Hematopoietic multipotent progenitor cell treated with erythropoietin and hydrocortisone succinate and interleukin-3 and kit ligand, for 17 days (in vitro differentiated cells): ENCODE measurements at places on chromosomes 2 and 18.

DNA sequence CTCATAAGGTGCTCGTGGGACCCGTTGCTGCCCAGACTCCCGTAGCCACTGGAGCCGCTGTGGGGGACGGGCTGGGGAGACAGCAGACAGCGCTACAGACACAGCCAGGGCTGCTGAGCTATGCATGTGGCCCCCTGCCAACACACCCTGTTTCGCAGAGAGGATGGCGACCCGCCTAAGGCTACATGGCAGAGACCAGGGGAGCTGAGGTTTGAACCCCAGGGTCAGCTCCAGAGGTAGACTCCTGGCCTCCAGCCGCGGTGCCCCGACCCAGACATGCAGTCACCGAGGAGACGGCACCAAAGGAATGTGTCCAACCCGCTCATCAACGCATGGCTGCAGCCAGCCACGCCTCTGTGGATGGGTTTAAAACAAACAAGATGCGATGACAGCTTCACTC is 21.0 kb upstream of the HES6 start:
- no peak for DNase-seq

DNA sequence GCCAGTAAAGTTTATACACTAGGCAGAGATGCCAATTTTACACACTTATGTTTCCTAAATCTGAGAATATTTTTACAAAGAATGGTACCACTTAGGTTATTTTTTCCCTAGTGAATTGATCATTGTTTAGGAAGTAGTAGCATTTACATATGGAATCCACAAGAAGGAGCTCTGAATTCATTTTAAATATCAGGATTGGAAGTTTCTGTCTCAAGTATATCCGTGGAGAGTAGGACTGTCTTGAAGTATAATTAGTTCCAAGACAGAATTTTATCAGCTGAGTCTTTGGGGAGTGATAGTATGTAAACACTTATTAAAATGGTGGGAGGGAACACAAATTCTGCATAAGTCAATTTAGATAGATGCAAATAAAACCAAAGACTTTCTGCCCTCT is 82.3 kb upstream of the FAM98A start:
- DNase-seq = no peak

DNA sequence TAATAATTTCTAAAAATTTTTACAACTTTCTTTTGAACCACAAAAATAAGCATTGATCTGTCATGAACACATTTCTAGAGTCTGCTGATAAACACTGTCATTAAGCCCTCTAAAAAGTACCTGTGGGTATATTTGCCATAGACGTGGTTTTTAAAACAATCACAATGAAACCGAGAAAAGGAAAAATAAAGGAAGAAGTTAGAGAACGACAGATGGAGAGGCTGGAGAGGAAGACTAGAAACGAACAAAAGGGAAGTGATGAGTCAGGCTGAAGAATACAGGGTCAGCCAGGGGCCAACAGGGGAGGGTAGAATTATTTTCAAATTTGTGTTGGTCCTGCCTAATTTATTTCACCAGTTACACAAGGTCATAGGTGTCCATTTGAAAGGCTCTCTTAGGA is 62.0 kb downstream of the MYL12B start:
- no peak for DNase-seq

- no peak for DNase-seq
Observed at GRCh38 chr2:108026092-108026794, 39.9 kb downstream of the SLC5A7 start.

DNA sequence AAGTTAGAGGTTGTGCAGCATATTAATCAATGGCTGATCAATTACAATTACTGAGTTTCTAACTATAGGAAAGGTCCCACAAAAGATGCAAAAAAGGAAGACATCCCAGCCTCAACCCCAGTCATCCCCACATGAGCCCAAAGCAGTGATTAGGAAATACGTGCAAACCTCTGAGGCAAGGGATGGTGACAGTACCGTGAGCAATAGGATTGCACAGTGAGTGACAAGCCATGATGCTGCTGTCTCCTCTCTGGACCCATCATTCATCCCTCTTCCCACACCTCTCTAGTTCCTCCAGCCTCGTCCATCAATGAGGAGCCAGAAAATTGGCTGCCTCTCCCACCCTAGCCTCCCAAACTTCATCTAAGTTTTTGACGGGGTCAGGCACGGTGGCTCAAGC is 4.0 kb upstream of the SLC11A1 start:
- DNase-seq = no peak

DNA sequence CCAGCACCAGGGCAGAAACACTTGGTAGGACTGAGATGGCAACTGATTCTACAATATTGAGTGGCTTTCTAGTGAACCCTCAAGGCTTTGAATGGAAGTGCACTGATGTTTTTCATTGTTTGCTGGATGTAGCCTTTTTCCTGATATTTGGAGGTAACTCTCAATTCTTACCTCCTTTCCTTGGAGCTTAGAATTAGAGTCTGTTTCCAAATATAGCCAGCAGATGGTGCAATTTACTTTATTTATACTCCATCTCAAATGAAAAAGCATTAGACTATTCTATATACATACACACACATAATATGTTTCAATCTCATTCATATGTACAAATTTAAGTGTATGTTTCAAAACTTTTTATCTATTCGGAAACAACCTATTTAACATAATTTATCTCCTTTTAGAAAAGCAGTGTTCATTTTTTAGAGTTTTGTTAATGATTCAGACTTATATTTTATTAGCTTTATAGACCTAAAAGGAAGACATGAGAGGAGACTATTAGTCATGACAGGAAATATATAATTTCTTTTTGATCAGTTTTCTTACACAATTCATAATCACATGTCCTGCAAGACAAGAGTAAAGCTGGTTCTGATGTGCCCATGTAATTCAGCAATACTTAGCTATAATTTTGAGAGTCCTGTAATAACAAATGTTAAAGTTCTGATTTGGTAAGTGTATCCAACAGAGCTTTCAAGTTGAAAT is 124.8 kb downstream of the NUP35 start:
- DNase-seq = no peak

- no peak for DNase-seq
Observed at GRCh38 chr2:202545523-202545922, 89.2 kb upstream of the FAM117B start.

- no peak for DNase-seq
Observed at GRCh38 chr2:182894174-182894573, 27.7 kb upstream of the FRZB start.

- DNase-seq = no peak
Observed at GRCh38 chr2:5587766-5588165, 104.4 kb upstream of the SOX11 start.

DNA sequence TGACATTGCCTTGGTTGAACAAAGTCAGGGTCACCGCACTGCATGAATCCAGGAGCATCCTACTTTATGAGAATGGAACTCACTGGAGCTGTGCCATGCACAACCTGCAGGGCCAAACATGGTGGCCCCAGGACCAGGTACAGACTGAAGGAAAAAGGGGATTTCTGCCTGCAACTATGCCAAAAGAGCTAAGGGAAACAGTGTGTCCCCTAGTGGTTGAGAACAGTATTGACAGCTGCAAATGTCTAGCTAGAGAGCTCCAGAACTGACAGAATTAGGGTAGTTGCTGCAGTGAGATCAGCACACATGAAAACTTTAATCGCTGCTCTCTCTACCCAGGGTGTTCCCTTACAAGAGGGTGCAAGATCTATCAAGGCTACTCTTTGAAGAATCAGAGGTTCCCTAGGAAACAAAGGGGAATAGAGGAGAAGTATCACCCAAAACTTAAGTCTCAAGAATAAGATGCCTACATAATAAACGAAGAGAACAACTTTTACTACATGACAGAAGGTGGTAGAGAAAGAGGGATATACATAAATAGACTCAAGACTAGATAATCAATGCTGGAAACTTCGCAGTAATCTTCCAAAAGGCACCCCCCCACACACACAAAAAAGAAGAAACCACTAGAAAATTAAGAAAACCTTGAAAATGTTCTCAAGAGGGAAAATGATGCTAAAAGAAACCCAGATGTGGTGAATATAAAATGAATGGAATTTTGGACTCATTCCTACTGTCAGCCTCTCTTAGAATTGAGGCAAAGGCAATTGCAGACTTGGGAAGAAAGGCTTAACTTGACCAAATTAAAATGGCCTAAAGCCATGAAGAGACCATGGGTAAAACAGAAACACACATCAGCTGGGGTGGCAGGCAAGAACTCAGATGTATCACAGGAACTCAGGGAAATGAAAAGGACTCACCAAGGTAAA is 43.6 kb upstream of the IHH start:
- peak; percentile 39 for DNase-seq

- DNase-seq = no peak
Observed at GRCh38 chr2:42598656-42599055, 30.2 kb downstream of the MTA3 start.

DNA sequence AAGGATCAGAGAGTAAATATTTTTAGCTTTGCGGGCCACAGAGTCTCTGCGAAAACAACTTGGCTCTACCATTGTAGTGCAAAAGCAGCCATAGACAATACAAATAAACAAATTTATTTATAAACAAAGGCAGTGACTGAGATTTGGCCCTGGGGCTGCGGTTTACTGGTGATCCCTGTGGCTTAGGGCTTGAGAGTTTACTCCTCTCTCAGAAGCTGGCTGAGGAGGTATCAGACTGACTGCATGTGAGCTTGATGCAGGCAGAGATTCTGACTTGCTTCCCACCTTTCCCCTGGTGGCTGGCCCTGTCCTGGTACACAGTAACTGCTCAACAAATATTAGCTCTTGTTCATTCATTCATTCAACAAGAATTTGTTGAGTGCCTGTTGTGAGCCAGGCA is 81.5 kb downstream of the PRKCE start:
- DNase-seq = no peak

DNA sequence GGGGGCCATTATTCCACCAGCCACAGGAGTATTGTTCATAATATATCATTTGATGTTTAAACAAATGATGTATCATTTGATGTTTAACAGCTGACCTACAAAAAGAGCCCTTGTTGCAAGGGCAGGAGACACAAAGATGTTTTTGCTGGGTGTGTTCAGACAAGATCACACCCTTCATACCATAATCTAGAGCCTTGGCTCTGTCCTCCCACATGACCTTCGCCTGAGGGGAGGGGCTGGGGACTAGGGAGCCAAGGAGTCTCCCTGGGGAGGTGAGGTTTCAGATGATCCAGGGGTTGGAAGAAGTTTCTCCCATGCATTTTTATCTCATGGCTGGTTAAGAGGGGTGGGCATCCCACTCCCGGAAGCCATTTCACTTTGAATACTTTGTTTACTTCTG is 33.5 kb downstream of the CDC42EP3 start:
- DNase-seq = no peak

GRCh38 chr2:46062637-46063412 is 234.4 kb upstream of the EPAS1 start:
- DNase-seq = peak; percentile 50
